Activated T-helper 2 cell treated with anti-CD3 and anti-CD28 coated beads, Interferon-gamma antibody, Interleukin-2, Interleukin-4, amounts not matched to agents 10 μg/mL and 5 μg/mL and 100 μg/mL, durations not matched to agents 14 hours and 24 hours and 36 hours (primary cell): ENCODE measurements at places on chromosomes 6 and 20. TPM values are rescaled to one million over a fixed set of nuclear protein-coding genes. Genes with fewer than 3 reads are reported as not detected.

The RSPH9 gene
- total RNA-seq, result not detected in 2 replicates

The TRAPPC3L gene
- total RNA-seq, result not detected in 2 replicates

The CFAP61 gene
- total RNA-seq, result 0.32 TPM in 1 of 2 replicates, not detected in the other

The PDE10A gene
- total RNA-seq, result 0.05 TPM in 1 of 2 replicates, not detected in the other

The GPR6 gene
- total RNA-seq, result not detected in 2 replicates

The AAR2 gene
- 27.1 and 28.5 TPM in 2 replicates for total RNA-seq

GRCh38 chr20:51678026-51678697 lies 90.0 kb downstream of the ATP9A start:
- no peak for DNase-seq

GRCh38 chr20:59723607-59724456 lies 119.5 kb downstream of the PHACTR3 start:
- no peak for DNase-seq

DNA sequence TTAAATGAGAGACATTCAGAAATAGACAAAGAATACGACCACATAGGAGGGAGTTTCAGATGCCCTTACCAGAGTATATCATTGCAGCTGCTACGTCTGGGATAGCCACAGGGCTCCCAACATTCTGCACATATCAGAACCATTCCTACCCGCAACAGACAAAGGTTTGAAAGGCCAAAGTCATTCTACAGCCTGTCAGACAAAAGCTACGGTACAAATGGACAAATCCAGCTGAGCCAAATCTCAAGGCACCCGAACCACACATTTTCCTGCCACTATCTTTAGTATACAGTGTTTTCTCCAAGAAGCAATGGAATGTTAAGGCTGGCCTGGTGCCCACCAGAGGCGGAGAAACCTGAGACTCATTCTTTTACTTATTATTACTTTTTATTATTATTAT lies 30.5 kb upstream of the LYRM2 start:
- no peak for DNase-seq

- no peak for DNase-seq
Observed at GRCh38 chr20:431012-431904, 23.2 kb downstream of the RBCK1 start.
